Activated T-cell treated with anti-CD3 and anti-CD28 coated beads for 1 hour (primary cell): ENCODE measurements at places on chromosomes 6 and 20.

DNA sequence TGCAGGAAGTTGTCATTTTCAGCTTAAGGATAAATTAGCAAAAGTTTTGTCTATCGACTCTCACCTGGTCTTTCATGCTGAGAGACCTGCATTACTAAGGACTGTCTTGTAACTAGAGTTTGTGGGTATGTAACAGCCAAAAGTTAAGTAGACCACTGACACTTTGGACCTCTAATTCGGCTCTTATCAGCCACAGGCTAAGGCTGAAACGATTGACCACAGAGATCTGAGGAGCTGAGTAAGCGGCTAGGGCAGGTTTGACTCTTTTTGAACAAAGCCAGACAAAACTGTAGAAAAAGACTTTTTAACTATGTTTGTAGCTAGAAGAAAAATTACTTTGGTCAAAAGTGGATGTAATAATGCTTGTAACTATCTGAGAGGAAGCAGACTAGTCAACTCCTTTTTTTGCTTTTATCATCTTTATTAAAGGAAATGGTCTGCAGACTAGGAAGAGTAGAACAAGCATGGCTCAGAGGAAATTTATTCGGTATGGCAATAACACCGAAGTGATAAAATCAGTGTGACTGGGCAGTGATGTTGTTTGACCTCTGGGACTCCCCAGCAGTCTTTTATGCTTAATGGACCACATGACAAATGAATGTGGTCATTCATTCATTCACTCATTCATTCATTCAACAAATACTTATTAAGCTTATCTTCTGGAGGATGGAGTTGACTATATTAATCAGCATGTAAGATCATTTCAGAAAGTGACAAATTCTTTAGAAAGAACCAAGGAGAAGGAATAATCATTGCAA is 725.0 kb upstream of the HS3ST5 start:
- DNase-seq: no peak

GRCh38 chr20:36471885-36472636 is 69.3 kb upstream of the MYL9 start:
- no peak for DNase-seq

- no peak for DNase-seq
Measured at GRCh38 chr6:167811442-167812087, 15.1 kb upstream of the AFDN start.

GRCh38 chr6:41976794-41977484 is 35.3 kb upstream of the CCND3 start:
- no peak for DNase-seq

GRCh38 chr20:6595704-6596103 is 171.8 kb upstream of the BMP2 start:
- DNase-seq: no peak

DNA sequence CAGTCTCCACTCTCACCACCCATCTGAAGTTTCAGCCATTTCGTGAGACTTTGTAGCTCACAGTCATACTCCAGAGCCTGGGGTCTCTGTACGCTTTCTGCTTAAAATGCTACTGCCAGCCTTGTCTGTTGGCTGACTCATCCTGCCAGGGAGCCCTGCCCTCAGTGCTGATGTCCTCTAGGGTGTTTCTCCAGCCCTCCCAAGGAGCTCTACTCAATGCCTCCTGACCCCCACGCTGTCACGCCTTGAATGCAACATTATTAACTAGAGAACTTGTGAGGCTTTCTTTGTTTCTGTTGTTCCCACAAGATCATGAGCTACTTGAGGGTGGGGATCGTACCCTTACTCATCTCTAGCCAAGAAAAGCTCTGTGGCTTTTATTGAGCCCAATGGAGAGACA is 20.1 kb downstream of the KIF16B start:
- no peak for DNase-seq
